ENCODE measurements at places on chromosomes 12 and 14. TPM values are rescaled to one million over a fixed set of nuclear protein-coding genes. Genes with fewer than 3 reads are reported as not detected.

GRCh38 chr14:23009939-23010726 is at the start of gene C14orf93:
TSS of gene C14orf93 (minus strand) at chr14:23010143. CDS start at chr14:22999023, 11,120 bp downstream.
- DNase-seq = peak; percentile 50

The HRK gene
- not detected for total RNA-seq

DNA sequence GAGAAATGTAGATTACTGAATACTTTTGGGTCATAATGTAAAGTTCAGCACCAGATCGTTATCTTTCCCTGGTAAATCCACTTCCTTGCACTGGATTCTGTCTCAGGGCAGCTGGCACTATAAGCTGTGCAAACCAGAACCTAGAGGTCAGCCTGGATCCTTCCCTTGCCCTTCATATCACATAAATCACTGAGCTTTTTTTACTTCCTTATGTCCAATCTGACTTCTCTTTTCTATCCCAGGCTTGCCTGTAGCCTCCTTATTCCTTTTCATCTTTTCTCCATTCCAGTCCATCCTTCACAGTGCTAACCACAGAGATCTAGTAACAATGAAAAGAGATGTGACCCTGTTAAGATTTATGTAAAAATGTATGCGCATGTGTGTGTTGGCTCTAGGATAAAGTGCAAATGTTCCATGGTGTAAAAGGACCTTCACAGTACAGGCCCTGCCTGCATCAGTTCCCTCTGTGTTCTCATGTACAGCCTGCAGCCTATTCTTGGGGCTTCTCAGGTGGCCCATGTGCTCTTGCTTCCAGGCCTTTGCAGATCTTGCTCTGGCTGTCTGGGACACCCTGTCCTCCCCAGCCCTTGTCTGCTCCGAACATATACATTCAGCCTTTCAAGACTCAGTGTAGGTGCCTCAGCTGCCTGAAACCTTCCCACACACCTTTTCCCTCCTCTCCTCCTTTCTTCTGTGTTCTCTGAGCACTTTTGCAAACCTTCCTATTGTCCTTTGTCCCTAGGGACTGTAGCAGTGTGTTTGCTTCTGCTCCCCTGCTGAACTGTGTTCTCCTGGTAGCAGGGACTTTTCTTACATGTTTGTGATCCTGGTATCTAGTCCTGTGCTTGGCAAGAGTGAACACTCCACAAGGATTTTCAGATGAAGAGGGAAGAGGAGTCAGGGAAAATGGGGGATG is 30.0 kb downstream of the PELI2 start:
- DNase-seq = no peak

The YARS2 gene
- total RNA-seq = 10.3 TPM

DNA sequence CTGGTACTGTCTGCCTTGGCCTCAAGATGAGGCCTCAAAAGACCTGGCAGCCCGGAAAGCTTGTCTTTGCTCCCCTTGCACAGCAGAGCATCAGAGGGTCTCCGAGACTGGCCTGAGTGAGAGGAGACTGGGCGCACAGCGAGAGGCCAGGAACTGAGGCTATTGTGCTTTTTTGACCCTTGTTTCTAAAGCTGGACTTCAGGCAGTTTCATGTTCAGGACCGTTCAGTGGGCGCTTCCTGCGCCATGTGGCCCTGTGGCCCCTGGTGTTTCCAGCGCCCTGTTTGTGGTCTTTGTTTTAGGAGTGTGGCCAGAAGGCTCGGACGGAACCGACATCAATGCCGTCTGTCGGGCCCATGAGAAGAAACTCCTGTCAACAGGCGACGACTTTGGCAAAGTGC is 126.3 kb upstream of the EVL start:
- no peak for DNase-seq

The USP44 gene
- 1.8 TPM for total RNA-seq

GRCh38 chr14:35509846-35510245 is 24.1 kb upstream of the INSM2 start:
- DNase-seq = no peak

DNA sequence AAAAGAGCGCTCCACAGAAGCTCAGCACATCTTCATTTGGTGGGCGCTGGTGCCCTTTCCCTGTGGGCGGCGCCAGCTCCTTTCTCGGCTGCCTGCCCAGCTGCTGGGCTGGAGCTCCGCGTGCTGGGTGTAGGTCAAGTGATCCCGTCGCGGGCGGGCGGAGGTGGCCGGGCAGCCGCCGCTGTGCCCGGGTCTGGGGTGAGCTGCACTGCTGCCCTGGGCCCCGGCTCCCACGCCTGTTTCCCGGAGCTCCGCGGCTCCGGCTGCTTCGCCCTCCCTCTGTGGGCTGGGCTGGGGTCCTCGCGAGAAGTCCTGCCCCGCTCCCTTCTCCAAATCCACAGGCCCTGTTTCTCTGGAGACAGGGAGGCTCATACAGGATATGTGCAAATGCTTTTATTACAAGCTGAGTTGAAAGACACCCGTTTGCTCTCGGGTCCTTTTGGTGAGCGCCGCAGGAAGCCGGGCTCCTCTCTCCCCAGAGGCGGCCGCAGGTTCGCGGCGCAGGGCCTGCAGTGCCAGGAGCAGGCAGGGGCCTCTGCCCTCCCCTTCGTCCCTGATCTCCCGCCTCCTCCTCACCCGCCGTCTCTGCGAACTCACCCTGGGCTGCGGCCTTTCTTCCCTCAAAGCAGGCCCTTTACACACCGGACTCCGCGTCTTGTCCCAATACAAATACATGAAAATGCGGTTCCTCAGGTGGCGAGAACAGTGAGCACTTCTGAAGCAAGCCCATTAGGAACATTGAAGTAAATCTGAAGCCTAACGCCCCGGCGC is 67.8 kb upstream of the CAPRIN2 start:
- peak; percentile 45 for DNase-seq

GRCh38 chr14:101007004-101007614 is 103.6 kb upstream of the RTL1 start:
- no peak for DNase-seq

GRCh38 chr12:26938701-26939062 is 412 bp downstream of the FGFR1OP2 start:
- DNase-seq = no peak

The WNT1 gene
- not detected for total RNA-seq

- DNase-seq = peak; percentile 69
These were observed 31.7 kb downstream of the TNFAIP2 start for GRCh38 chr14:103155010-103155409.

- no peak for DNase-seq
These were observed 165.8 kb downstream of the CALM1 start for GRCh38 chr14:90562652-90563051.

DNA sequence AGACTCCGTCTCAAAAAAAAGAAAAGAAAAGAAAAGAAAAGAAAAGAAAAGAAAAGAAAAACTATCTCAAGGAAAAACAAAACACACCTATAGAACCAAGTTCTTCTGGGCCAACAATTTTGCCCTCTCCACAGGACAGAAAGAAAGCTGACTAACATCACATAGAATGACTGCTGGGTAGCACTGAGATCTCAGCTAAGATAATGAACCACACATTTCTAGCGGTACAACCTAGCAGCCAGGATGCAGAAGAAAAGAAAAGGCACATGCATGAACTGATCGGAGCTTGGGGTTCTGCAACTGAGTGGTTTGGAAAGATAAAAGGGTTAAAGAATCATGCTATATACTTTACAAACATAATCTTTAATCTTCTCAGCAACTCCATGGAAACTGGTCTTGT is 19.5 kb downstream of the TMED10 start:
- no peak for DNase-seq

GRCh38 chr12:22787557-22787956 is 162.6 kb downstream of the ETNK1 start:
- DNase-seq = peak; percentile 64

DNA sequence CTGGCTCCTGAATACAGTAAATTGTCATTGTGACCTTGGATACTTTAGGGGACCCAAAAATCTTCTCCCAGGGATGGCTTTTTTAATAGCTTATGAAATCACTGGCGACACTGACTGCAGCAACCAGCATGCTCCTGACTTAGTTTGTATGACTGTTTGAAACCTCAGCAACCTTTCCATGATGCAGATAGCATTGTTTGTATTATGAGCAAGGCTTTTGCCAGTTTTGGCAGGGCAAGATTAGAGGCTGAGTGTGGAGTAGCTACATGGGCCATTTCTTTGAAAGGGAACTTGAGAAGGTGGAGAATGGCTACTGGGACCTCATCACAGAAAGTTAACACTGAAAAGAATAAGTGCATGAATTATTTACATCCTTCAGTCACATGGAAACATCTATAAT is 50.9 kb downstream of the SLC4A8 start:
- DNase-seq = peak; percentile 38

The OR6C2 gene
- not detected for total RNA-seq

The YEATS4 gene
- 23.5 TPM for total RNA-seq

The ABCC9 gene
- 20.0 TPM for total RNA-seq

- no peak for DNase-seq
These were observed 203.1 kb upstream of the C14orf180 start for GRCh38 chr14:104376202-104377140.

GRCh38 chr12:49098035-49098451 is 3.4 kb upstream of the DHH start:
- peak; percentile 54 for DNase-seq

- peak; percentile 32 for DNase-seq
These were observed 200.9 kb downstream of the GRIN2B start for GRCh38 chr12:13780453-13780852.

DNA sequence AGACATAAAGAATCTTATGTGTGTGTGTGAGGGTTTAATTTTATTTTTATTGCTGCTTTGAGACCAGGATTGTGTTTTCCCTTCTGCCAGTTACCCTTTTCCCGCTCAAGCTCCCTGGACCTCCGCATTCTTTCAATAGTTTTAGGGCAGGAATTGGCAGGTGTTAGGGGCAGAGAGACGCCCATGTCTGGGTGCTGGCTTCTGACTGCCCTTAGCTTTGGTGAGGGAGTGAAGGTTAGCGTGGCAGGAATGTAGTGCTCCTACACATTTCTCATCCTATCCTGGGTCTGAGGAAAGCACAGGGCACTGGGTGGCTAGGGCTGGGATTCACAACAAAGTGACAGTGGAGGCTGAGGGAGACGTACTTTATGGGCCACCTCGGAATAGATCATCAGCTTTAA is 428.1 kb downstream of the ZFP36L1 start:
- DNase-seq = no peak

The PMEL gene
- 0.82 TPM for total RNA-seq
